ENCODE measurements at places on chromosomes 7 and 10.

GRCh38 chr7:1298931-1299885 lies 66.5 kb downstream of the UNCX start:
- no peak for DNase-seq

- no peak for DNase-seq
These were observed 25.6 kb downstream of the GPER1 start for GRCh38 chr7:1113548-1113885.

- DNase-seq: no peak
These were observed 47.0 kb upstream of the ZNF107 start for GRCh38 chr7:64618785-64619456.

DNA sequence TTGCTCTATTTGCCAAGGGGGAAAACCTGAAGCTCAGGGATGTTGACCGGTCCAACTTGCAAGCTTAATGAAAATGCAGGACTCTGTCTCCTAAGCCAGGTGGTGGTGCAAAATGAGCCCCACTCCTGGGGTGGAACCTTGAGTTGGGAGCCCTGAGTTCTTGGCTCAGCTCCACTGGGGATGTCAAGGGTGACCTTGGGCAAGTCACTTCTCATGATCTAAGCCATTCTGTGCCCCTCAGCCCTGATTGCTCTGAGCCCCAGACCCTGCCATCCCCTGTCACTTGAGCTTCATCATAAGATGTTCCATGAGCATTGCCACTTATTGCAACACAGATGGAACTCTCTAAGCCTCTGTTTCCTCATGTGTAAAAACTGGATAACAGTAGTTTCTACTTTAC lies 33.9 kb downstream of the MYL10 start:
- no peak for DNase-seq

DNA sequence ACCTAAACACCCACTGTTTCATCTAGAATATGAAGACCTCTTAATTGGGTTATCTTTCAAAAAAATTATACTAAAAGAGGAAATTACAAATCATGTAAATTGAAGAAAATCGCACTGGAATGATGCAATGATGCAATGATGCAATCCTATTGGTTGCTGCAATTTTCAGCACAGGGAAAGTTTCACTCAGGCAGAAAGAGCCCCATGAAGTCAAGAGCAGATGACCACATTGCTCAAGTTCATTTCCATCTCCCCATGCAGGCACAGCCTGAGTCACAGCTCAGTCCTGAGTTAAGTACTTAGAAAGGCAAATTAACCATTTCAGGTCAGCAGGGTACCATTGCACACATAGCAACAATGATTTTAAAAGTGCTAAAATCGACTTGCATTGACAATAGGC lies 180.3 kb upstream of the MYO3A start:
- DNase-seq: no peak

- no peak for DNase-seq
These were observed 59.6 kb downstream of the ZMIZ1 start for GRCh38 chr10:79128241-79128922.

- no peak for DNase-seq
These were observed 95.5 kb downstream of the RPS24 start for GRCh38 chr10:78129211-78129610.

GRCh38 chr7:151381348-151382078 lies 28.3 kb downstream of the WDR86 start:
- no peak for DNase-seq

- DNase-seq: no peak
These were observed 25.0 kb downstream of the CLEC2L start for GRCh38 chr7:139548302-139549028.

GRCh38 chr7:95469848-95470247 lies 15.9 kb upstream of the ASB4 start:
- DNase-seq: no peak

- DNase-seq: no peak
These were observed 1.8 kb upstream of the WAPL start for GRCh38 chr10:86523348-86523747.

DNA sequence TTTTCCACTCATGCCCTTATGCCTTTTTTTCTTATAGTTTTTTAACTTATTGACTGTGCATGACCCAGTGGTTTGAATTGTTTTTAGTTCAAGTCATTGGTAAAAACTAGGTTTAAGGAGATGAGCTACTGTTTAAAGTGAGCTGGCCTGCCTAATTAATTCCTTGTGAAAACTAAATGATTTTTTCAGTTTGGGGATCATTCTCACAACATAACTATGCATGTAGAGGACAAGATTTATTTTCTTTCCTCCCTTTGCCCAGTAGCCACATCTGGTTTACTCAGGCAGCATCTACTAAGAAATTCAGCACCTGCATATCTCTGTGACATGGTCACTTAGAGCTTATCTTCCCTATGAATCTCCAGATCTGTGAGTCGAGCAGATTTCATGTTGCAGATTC lies 1.7 kb downstream of the ADO start:
- no peak for DNase-seq

DNA sequence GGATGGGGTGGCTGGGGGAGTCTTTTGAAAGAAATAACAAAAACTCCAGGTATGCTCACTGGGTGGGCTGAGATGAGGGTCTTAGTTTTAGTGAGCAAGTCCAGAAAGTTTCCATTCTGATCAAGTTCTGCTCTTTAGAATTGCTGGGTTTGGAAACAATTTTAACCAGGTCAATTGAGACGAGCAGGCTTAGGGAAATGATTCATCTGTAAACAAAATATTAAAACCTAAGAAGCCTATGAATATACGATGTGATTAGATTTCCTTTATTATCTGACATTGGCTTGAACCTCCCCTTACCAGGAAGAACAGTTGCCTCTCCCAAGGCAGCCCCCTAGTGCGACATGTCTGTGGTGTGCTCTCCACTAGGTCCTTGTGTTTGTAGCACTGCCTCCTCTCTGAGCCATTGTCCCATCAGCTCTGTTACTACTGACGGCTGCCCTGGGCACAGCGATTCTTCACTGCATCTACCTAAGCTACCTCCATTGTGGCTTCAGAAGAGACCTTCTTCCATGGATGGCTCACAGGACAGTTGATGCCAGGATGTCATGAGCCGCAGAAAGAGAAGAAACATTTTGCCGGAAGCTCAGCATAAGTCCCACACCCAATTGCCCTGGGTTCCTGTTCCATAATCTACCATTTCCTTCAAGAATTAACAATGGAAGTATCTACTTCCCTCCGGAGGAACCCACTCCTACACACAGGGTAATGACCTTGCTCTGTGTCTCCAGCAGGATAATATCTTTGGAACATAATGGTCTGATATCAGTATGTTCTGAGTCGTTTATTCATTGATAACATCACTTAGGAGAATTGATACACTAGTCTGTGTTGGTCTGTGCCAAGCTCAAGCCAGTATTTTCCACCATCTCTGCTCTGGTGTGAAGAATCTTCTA lies 95.1 kb upstream of the ITGB1 start:
- no peak for DNase-seq

- peak; percentile 8 for DNase-seq
These were observed 51.0 kb upstream of the NKX6-2 start for GRCh38 chr10:132836832-132837540.

- no peak for DNase-seq
These were observed 230.6 kb downstream of the PLXNA4 start for GRCh38 chr7:132345543-132346129.

DNA sequence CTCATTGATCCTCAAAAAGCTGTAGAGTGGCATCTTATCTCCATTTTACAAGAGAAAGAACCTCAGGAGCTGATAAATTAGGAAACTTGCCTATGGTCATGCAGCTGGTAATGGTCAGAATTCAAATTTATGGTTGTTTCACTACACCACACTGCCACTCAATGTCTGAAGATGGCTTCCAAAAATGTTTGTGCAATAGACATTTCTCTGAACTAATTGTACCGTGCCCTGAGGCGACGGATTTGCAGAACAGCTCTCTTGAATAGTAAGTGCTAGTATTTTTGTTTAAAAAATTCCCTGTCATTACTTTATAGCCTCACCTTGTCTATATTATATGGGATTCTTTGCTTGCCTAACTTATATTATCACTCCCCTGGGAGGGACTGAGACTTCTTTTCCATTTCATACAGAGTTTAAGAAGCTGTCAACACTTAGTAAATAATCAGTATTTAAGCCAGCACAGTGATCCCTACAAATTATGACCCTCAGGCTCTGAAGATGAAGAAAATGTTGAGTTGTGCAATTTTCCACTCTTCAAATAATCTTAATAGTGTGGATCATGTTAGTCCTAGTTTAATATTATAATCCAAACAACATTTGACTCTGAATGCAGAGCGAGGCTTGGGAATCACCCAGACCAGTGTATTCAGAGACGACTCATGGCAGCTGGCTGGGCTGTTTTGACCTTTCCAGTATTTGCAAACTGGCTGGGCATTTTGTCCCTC lies 346.6 kb downstream of the PTEN start:
- no peak for DNase-seq

GRCh38 chr10:80158598-80159127 lies 26.1 kb downstream of the PLAC9 start:
- DNase-seq: no peak

All from stimulated activated CD8-positive, alpha-beta memory T cell treated with anti-CD3 and anti-CD28 coated beads, Interleukin-7, amount 100 ng/mL, for 1 hour (primary cell).